NCI-H2081 (cell line): ENCODE measurements at places on chromosomes 1 and 21.

DNA sequence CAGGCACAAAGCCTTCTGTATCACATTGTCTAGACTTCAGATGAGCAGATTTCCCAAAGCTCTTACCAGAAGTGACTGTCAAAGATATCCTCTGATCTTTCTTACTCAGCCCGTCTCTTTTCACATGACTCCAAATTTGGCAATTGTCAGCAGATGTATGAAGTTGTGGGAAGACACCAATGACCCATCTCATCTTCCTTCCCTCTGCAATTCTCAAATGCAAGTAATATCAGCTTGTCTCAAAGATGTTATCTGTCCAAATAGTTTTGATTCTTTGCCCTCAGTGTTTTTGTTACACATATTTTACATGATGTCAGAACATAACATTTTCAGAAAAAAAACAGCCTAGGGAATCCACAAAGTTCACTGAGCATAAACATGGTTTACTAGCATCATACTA is 45.1 kb upstream of the RGS2 start:
- DNase-seq, result no peak

DNA sequence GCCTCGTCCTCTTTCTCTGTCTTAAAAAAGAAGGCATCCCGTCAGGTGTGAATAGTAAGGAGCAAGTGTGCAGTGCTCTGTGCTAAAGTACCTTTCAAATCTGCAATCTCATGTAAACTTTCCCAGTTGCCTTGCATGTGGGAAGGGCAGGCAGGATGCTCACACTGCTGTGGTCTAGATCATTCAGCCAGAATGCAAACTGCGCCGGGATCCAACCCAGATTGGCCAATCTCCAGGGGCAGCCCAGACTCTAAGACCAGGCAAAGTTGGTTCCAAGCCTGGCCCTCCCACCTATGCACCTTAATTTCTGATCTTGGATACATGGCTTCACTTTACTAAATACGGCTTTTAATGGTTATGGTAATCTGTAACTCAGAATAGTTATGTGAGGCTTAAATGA is 3.2 kb upstream of the MAP1LC3C start:
- no peak for DNase-seq

DNA sequence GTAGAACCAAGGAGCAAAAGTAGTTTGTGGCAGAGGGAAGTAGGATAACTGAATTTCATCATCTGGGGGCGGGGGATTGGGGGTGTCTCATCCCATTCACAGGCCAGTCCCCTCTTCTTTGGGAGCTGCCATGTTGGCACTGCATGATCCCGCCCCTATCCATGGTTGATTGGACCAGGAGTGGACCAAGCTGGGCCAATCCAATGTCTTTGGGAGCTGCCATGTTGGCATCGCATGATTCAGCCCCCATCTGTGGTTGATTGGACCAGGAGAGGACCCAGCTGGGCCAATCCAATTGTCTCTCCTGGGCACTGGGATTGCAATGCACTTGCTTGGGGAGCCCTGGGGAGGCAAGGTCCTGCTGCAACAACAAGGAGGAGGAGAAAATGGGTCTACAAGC is 12.3 kb upstream of the ALPL start:
- DNase-seq, result no peak

DNA sequence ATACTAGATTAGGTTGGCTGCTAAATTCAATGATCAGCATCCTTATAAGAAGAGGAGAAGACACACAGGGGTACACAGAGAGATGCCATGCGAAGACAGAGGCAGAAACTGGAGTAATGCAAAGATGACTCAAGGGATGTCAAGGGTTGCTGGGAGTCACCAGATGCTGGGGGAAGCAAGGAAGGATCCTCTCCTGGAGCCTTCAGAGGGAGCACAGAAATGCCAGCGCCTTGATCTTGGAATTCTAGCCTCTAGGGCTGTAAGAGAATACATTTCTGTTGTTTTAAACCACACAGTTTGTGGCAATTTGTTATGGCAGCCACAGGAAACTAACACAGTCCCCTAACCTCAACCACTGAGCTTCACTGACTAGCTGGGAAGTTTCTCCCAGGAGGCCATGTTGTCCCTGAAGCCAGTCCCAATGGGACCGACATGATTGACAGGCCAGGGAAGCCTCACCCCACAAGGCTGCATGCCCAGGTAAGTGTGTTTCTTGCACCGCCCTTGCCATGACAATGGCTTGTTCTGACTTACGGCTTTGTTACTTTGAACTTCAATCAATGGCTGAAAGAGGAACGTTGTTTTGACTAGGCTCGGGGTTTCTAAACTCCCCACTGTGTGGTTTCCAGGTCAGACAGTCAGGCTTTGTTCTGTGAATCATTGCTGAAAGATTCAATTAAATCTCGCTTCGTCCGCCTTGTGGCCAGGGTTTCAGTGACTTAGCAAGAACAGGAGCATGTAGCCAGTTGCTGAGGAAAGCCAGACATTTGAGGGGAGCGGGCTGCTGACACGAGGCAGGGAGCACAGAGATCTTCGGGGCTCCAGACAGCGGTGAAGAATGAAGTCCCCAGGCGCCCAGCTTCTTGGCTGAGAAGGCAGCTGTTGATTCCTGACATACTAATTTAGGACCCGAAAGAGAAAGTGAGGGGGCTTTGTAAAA is 62.3 kb downstream of the RUNX1 start:
- no peak for DNase-seq

- DNase-seq, result no peak
These were observed 8.0 kb downstream of the DDI2 start for GRCh38 chr1:15625056-15625917.

DNA sequence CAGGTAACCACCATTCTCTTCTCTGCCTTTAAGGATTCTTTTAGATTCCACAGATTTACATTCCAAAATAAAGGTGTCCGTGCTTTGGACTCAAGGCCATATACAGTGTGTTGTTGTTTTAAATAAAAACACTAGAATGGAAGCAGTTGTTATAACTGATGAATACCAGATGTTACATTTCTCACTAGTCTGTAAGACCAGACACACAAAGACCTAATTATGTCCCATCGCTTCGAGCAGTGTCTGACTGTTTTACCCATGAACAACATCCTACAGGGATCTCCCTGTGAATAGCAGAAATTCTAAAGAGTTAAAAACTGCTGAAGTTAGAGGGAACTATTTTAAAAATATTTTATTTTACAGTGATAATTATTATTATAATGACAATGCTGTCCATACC is 574.7 kb upstream of the ZP4 start:
- DNase-seq, result no peak

DNA sequence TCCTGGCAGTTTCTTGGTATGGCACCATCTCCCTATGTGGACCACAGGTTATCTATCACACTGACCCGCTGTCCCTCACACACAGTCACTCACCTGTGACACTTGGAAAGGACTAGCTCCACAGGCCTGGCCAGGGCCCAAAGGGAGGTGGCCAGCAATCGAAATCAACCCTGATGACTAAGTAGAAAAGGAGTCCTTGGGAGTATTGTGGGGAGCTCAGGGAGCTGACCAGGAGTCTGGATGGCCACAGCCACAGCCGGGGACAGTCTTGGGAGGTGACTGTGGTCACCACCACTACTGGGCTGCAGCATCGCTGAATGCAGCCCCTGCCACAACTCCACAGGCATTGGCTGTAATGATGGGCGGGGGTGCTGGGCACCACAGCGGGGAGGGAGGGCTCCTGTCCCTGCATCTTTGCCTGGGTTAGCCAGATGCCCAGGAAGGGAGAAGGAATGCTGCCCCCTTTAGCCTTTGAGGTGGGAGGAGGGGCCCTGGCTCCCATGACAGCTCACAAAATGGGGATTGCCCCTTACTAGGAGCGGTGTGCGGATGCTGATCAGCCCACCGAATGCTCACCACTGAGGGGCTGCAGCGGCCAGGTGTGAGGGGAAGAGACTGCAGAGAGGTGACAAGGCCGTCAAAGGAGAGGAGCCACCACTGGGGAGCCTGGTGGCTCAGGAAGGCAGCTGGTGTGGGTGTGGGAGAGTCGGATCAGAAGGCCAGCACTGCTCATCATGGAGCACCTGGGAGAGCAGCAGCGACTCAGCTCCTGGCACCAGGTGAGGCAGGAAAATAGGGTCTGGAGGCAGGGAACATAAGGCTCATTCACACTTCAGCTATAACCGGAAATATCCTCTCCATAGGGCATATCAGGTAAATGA is 61.3 kb downstream of the H3-3A start:
- DNase-seq, result no peak

DNA sequence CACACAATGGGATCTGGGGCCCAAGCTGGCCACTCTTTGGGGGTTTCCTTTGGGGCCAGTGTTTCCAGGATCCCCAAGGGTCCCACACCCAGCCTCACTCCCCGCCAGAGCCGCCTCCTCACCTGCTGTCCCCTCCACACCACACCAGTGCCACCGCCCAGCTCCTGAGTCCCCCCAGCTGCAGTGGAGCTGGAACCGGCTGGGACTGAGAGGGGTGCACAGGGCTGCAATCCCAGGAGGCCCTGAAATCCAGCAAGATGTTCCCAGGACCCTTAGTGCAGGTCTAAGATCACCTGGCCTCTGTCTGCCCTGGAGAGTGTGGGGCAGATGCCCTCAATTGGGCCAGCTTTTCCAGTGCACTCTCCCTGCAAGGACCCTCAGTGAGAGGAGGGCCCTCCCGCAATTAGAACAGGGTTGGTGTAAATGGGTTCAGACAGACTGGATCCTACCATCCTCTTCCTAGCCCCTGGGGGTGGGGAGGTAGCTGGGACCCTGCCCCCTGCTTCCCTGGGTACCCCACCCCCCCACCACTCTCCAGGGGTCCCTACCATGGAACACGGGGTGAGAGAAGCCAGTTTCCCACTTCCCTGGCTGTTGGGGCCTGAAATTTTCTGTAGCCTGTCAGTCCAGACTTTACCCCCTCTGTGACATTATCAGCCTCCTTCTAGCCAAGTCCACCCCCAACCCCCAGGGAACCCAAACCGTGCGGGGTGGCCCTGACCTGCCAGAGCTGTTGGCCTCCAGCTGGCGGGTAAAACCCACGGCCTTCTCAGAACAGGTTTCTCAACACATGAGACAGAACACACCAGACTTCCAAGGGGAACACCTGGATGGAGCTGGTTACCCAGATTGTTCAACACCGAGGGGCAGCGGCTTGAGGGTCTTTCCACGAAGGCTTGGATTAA is 7.0 kb downstream of the KRTAP10-12 start:
- no peak for DNase-seq

- no peak for DNase-seq
These were observed 57.9 kb downstream of the DDAH1 start for GRCh38 chr1:85406887-85407533.
